ENCODE measurements at places on chromosomes 4 and X.

DNA sequence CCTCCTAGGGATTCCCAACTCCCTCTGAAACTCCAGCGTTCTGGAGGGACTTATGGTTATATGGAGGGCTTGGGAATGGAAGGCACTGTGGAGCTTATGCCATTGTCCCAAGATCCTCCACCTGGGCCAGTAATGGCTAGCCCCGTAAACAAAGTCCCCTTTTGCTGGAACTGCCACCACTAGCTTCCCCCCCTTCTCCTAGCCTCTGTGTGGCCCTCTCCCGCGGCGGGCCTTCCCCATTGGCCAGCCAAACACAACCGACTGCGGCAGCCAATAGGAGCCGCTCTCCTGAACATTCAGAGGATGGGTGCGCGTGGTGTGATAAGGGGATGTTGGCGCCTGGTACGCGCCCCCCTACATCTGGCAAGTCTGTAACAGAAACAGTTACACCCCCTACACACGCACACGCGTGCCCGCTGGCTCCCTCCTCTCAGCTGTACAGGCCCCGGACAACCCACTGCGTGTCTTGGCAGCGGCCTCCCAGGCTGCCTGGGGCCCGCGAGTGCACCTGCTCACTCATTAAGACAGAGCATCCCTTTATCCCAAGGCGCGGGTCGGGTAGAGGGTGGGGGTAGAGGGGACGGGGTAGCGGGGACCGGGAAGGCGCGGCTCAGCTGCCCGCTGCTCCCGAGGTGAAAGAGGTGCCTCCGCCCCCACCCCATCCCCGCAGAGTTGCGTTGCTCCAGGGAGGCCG, 863 bp upstream of the RAB33A start:
- no peak for DNase-seq

DNA sequence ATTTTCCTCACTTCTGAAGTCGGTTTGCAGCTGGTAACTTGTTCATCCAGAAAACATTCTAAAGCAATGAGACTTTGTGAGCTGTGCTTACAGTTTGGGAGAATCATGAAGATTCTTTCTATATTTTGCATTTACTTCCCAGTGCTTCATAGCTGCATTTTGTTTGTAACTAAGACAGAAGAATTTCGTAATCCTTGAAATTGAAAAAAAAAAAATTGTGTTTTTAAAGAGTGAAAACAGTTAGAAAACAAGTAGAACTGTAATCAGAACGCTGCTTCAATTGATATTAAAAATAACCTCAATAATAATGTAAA, 392.4 kb downstream of the UNC5C start:
- DNase-seq: no peak

GRCh38 chr4:55330241-55330640, 15.8 kb upstream of the SRD5A3 start:
- DNase-seq: no peak

DNA sequence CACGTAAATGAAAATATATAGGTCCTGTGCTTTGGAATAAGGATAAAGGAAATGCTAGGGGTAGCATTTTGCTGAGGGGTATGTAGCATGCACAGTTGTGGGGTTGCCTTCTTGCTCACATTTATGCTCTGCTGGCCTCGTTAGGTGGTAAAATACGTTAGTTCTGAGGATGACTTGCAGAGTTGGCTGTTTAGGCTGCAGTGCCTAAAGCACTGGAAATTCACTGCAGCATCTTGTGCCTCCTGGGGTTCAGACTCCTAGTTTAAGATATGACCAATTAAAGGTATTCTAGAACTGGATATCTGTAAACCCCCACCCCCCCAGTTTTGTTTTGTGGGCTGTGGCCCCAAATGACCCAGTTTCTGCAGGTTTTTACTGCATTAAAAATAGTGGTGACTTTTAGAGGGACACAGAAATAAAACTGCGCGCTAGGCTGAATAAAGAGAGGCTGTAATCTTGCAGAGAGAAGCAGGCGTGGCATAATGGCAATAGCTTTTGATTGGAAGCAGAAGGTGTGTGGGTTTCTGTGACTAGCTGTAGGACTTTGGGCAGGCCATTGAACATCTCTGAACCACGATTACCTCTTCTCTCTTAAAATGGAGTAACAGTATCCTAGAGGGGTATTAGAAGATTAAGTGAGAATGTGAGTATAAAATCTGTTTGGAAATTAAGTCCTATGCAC, 79.3 kb downstream of the REPS2 start:
- no peak for DNase-seq

DNA sequence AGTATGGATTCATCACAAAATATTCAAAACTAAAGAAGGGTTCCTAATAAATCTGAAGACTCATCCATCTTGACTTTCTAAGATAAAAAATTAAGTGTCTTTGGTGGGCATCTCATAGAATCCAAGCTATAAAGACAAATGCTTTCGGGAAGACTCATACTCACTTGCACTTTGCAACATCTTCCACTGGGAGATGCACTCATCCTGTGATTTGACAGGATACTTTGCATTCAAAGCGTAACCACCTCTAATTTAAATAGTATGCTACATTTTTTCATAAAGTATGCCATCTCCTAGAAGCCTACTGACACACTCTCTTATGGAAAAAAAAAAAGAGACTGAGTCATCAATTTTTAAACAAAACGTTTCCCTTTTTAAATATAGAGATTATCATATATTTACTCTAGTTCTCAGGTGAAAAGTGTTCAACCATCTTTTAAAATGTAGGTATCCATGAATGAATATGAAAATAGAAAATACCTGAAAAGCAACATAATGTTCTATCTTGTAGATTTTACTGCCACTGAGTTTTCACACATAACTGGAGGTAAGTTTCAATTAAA, 119.6 kb downstream of the KLHL13 start:
- no peak for DNase-seq

GRCh38 chrX:110532581-110532931, 173.9 kb downstream of the RTL9 start:
- no peak for DNase-seq

GRCh38 chr4:74038425-74039314, at the start of gene CXCL3:
CXCL3 (minus strand) TSS chr4:74038689; CDS start chr4:74038611, 78 bp downstream.
- peak; percentile 56 for DNase-seq

- no peak for DNase-seq
These were observed 60.5 kb upstream of the MCUB start for GRCh38 chr4:109499513-109499912.

- DNase-seq: no peak
These were observed 26.8 kb downstream of the TRMT2B start for GRCh38 chrX:101025126-101025525.

DNA sequence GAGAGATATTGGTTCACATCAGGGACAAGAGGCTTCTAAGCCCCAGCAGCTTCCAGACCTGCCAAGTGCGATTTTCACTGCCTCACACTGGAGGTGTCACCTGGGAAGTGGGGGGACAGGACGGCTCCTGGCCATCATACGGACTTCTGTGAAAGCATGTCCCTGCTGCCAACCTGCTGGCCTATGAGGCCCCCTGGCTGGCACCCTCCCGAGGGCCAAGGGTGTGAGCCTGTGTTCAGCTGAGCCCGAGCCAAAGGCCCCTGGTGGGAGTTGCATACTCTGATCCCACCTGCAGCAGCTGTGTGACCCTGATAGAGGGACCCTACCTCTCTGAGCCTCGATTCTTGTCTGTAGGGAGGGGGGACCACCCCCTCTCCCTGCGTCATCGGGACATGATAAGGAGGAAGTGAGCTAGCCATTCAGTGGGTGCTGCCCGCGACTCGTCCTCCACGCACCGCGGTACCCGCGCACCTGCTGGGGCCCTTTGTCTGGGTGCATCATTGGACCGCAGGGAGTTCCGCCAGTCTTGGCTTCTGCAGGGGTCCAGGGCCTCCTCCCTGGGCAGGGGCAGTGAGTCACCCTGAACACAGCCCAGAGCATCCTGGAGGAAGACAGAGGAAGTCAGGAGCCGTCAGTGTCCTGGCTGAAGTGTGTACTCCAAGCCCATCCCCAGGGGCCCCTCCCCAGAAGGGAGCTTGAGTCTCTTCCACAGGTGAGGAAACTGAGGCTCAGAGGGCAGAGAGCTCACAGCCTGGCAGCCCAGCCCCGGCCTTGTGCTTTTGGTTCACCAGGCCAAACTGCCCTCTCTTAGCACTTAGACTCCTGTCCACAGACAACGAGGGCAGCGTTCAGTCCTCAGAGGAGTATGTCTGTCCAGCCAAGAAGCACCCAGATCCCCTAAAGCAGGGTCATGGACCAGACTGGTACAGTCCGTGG, 24.1 kb downstream of the C4orf50 start:
- no peak for DNase-seq

DNA sequence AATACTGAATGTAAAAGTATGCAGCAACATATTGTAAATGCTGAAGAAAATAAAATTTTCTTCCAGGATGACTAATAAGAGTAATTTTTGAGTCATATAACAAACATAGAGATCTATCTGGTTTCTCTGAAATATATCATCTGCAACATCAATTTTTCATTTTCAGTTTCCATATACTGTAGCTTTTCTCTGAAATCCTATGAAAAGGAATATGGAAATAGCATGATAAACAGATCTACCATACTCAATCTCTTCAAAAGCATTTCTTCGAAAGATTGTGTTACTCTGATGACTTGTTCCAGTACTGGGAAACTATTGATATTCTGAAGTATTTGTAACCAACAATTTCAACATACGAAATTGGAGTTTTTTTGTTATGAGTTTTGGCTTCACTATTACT, 1156.7 kb downstream of the FAM133A start:
- no peak for DNase-seq

GRCh38 chrX:17098516-17099247, 152.2 kb downstream of the REPS2 start:
- DNase-seq: no peak

GRCh38 chr4:10161840-10162239, 45.2 kb upstream of the WDR1 start:
- no peak for DNase-seq

DNA sequence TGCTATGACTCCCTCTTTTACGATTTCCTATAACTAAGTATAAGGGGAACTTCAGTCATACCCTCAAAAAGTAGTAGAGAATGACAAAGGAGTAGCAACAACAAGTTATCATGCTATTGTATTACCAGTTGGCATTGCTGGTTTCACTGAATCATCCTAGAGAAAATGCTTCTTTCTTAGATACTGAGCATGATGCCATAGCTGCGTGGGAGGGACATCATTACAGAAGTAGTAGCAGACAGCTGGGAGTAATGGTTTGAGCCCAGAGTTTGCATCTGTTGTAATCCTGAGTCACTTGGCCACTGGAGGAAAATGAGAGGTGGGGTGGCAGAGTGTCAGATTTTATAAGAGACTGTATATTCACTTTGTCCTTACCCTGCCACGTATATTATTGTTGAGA, 38.6 kb downstream of the MTMR1 start:
- DNase-seq: no peak

DNA sequence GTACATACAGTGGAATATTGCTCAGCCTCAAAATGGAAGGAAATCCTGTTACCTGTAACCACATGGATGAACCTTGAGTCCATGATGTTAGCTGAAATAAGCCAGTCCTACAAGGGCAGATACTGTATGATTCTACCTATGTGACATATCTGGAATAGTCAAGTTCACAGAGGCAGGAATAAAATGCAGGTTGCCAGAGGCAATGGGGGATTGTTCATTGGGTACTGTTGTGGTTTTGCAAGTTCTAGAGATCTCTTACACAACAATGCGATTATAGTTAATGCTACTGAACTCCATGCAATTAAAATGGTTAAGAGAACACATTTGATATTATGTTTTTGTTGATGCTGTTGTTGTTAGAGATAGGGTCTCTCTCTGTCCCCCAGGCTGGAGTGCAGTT, 74.6 kb downstream of the SHROOM2 start:
- DNase-seq: no peak

GRCh38 chrX:154019061-154019621, 561 bp downstream of the IRAK1 start:
- peak; percentile 33 for DNase-seq

Measured in HEK293T (cell line).